H1 (cell line): ENCODE measurements at places on chromosomes 11 and 22.

GRCh38 chr11:97356144-97356543 lies 966.3 kb downstream of the JRKL start:
- no peak for DNase-seq

GRCh38 chr11:33779849-33780528 lies 5.7 kb upstream of the FBXO3 start:
- no peak for DNase-seq

- DNase-seq = no peak
Measured at GRCh38 chr11:14916403-14916802, 24.4 kb upstream of the CYP2R1 start.

DNA sequence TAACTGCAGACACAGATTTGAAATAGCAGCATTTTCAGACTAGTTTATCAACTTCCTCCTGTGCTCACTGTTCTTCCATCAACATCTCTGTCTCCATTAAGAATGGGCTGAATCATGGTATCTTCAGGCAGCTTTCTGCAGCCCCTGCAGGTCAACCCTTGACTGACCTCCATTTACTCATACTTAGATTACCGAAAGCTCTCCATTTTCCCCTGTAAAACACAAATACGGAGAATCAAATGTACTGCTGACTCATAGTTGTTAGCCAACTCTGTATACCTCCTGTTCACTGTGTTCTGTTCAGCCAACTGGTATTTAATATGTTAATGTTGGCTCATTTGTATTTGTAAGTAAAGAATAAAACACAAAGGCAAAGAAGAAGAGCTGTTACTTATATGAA lies 364.0 kb downstream of the CASP12 start:
- DNase-seq = no peak

DNA sequence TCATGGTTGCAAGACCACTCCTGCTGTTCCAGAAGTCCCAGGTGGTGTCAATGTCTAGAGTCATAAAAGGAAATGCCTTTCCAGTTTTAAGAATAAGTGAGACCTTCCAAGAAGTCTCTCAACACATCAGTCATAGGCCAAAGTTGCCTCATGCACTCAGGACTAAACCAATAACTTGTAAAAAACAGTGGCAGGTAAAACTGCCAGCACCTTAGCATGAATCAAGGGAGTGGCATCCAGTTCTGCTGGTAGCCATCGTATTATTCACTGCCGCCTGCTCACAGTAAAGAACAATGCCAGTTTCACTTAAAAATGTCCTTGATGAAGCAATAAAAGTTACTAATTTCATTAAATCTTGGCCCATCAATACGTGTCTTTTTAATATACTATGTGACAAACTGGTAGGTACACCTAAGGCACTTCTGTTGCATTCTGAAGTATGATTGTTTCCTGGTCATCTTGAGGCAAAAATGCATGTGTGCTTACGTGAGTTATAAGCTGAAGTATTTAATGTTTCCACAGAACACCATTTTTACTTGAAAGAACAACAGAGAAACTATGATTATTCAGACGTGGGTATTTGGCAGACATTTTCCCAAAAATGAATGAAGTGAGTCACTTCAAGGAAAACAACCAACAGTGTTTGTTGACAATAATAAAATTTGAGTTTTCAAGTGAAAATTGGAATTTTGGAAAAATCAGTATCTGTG lies 125.2 kb upstream of the SNX19 start:
- no peak for DNase-seq

DNA sequence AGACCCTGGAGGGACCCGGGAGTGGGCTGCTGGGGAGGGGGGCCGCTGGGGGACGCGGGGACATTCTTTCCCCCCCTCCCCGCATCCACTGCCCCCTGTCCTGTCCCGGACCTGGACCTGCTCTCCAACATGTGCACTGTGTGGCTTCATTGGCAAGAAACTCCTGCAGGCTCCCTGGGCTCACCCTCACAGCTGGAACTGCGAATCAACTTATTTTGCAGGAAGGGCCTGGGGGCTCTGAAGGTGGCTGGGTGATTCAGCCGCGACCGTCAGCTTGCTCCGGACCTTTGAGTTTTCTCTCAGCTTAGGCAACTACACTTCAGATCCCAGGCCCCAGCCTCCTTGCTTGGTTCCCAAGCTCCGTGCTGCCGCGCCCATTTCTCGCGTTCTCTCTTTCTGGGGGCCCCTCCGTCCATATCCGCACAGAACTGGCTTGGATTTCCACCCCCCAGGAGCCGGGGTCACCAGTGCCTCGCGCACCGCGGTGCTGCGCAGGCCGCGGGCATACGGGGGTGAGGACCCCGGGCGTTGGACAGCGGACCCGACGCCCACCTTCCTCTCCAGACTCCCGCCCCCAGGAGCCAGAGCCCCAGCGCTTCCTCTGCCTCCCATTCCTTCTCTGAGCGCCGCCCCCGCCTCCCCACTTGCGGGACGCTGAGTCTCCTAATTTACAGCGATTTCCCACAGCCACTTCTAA lies 471 bp upstream of the AHNAK start:
- no peak for DNase-seq

DNA sequence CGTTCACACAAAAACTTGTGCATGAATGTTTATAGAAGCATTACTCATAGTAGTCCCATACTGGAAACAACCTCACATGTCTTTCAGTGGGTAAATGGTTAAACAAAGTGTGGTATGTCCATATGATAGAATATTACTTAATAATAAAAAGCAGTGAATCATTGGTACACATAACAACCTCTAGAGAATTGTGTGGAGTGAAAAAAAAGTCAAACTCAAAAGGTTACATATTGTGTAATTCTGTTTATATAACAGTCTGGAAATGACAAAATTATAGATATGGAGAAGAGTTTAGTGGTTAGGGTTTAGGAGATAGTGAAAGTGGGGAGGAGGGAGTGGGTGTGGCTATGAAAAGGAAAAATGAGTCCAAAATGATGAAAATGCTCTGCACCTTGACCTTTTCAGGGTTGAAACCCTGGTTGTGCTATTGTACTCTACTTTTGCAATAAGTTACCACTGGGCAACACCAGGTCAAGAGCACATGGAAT lies 243.4 kb upstream of the DDI1 start:
- DNase-seq = no peak

DNA sequence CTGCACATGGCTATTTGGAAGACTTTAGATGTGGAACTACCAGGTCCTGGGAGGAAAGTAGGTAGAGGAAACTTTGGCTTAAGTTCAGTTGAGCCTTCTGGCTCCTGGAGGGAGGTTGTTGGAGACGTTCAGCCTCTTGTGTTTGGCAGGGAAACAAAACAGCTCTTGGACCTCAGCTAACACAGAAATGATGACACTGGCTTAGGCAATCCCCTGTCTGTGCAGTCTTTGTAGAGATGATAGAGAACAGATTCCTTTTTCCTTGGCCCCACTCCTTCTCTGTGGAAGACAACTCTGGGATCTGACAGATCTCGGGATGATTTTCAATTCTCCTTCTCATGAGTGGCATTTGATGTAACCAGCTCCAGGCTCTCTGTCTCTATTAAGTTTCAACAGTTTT lies 428.5 kb downstream of the TMEM135 start:
- no peak for DNase-seq

DNA sequence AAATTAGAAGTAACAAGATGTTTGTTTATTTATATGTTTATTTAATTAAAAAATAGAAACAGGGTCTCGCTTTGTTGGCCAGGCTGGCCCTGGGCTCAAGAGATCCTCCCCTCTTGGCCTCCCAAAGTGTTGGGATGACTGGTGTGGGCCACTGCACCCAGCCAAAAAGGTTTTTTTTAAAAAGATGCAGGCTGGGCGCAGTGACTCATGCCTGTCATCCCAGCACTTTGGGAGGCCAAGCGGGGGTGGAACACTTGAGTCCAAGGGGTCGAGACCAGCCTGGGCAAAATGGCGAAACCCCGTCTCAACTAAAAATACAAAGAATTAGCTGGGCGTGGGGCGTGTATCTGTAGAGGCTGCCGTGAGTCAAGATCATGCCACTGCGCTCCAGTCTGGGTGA lies 13.4 kb downstream of the DRD4 start:
- no peak for DNase-seq

DNA sequence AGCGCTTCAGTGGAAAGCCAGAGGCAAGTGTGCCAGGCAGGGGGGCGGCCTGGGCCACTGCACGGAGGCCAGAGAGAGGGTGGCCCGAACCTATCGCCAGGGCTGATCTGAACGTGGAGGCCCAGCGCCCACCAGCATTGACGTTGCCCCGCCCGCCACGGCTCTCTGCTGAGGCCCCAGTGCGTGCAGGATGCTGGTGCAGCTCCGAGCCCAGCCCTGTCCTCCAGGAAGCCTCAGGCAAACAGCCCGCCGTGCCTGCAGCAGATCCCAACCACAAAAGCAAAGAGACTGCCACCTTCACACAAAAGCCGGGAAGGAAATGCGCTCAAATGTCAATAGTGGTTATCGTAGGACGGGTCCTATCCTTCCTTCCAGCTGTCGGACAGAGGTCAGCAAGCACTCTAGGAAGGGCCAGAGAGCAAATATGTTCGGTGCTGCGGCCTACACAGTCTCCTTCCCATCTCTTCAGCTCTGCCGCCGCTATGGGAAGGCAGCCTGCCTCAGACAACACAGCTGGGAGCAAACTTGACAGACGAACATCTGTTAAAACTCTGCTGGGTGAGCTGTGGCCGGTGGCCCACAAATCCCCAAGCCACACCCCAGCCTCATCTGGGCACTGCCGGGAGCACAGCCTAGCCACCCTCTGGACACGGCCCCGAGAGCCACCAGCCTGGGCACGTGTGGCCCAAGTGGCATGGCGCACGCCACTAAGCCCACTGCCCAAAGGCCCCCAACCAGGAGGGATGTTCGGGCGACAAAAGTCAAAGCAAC lies 146.2 kb downstream of the CRYBB2 start:
- no peak for DNase-seq

DNA sequence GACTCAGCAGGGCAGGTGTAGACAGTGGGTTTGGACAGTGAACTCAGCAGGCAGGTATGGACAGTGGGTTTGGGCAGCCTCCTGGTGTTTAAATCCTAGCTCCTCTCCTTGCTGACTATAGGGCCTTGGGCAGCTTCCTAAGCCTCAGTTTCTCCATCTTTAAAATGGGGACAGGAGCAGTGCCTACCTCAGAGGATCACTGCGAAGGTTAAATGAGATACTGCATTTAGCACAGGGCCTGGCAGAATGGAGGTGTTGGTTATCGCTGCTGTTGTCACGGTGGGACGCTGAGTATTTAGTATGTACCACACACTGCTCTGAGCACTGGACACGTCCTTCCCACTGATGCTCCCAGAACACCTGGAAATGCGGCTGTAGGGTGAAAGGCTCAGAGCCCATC lies 14.4 kb upstream of the SCGB1A1 start:
- no peak for DNase-seq

- peak; percentile 83 for DNase-seq
Measured at GRCh38 chr22:38866399-38867123, 5.5 kb downstream of the CBX6 start.

GRCh38 chr11:74683941-74684481 lies 47.2 kb downstream of the CHRDL2 start:
- no peak for DNase-seq

GRCh38 chr22:47736186-47737034 lies 974.0 kb downstream of the TBC1D22A start:
- DNase-seq = no peak

DNA sequence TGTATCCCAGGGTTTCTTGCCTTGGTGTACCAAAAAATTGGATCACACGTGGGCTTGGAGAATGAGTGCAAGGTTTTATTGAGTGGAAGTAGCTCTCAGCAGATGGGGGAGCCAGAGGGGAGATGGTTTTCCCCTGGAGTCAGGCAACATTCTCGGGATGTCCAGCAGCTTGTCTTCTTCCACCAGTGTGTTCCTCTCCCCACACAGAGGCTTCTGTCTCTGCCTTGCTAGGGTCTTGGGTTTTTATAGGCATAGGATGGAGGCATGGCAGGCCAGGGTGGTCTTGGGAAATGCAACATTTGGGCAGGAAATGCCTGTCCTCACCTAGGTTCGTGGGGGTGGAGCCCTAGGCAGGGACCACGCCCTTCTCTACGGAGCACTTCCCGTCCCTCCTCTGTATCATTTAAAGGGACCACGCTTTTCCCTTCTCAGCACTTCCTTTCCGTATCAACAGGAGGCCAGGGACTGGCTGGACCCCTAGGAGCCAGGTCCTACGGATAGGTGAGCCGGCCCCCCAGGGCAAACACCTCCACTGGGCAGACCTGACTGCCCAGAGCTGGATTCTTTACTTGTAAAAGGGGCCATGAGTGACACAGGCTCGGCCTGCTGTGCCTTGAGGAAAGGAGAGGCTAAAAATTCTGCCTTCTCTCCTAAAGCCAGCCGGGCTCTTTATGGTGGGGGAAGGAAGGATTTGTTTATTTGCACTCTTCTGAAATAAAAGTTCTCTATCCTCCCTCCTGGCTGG lies 55.3 kb upstream of the CCDC188 start:
- DNase-seq = no peak

- DNase-seq = no peak
Measured at GRCh38 chr22:19114984-19115552, 7.1 kb downstream of the DGCR2 start.

DNA sequence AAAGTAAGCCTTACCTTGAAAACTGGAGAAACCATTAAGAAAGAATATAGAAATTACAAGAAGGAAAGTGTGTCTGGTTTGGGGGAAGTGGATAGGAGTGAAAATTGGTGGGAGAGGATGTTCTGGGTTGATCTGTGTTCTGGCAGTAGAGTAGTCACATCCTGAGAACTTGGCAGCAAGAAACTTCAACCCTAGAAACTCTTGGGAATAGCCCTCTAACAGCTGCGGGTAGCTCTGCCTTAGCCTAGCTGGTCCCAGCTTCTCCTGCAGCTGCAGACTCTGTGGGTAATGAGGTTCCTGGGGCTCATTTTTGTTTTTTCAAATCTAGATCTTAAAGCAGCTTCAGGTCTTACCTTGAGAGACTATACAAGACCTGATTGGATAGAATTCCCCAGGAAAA lies 24.2 kb upstream of the OR6X1 start:
- no peak for DNase-seq

- DNase-seq = no peak
Measured at GRCh38 chr11:111435046-111435698, 56.1 kb upstream of the POU2AF1 start.

- DNase-seq = no peak
Measured at GRCh38 chr22:39117585-39118191, 20.6 kb downstream of the APOBEC3H start.

DNA sequence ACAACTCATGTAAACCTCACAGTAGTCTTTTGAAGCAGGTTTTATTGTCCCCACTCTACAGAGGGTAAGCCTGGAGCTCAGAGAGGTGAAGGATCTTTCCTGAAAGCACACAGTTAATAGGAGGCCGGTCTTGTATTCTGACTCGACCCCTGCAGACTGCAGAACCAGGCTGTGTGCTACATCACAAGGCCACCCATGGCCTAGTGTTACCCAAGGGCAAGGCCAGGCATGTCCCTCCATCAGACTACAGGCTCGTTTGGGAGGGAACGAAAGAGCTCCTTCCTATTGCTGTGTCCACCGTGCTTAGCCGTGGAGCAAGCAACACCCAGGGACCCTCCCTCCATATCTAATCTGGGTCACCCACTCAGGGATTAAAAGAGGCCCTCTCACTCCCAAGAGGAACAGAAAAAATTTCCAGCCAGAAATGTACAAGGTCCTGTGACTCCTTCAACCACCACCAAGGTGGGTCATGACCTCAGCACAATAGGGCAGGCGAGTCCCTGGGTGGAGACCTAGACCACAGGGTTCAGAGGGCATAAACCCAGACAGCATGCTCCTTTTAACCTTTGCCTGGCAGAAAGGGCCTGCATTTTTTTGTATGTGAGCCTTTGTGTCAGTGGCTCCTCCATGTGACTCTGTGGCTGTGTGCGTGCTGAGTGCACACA lies 6.3 kb upstream of the SMIM35 start:
- DNase-seq = no peak
